ENCODE measurements at places on chromosomes 7 and 10.

GRCh38 chr7:101612885-101613515 lies 16.1 kb downstream of the MYL10 start:
- DNase-seq: no peak

DNA sequence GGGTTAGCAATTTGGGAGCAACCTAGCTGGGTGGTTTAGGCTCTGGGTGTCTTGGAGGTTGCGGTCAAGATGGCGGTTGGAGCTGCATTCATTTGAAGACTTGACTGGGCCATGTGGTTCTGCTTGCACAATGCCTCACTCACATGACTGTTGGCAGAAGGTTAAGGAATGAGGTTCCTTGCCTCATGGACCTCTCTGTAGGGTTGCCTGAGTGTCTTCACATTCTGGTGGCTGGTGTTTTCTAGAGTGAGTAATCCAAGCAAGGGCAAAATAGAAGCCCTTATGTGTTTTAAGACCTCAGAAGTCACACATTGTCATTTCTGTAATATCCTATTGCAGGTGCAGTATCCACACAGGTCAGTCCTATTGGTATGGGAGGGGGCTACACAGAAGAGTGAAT lies 52.0 kb downstream of the CDK14 start:
- no peak for DNase-seq

GRCh38 chr7:134712196-134712595 lies 65.5 kb downstream of the BPGM start:
- DNase-seq: no peak

GRCh38 chr7:138086563-138087270 lies 10.5 kb downstream of the AKR1D1 start:
- no peak for DNase-seq

- DNase-seq: no peak
Observed at GRCh38 chr10:69241575-69241974, 21.4 kb downstream of the HKDC1 start.

DNA sequence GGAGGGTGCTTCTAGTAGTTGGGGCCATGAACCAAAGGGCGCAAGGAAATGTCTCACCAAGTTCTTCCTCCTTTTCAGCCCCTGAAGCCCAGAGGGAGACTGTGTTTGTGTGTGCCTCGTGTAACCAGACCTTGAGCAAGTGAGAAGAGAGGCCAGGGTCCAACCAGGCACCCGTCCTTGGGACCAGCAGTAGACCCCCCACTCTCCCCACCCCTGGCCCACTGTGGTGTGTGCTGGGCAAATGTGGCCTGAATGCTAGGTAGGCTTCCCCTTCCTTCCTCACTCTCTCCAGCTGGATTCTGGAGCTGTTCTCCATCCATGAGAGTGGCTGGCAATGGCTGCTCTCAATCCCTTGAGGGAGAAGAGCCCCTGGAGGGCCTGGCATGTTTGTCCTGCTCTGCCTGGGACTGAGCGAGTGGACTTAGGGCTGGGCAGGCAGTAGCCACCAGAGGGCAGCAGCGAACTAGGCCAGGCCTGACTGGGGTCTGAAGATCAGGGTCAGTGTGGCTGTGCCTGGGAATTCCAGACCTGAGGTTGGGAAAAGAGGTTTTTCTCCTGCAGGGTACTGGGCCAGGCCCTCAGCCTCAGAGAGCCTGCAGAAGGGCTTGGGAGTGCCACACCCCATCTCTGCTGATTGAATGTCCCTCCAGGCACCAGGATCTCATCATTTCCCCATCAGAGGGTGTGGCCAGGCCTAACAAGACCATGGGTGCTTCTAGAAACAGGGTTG lies 12.5 kb downstream of the SFRP5 start:
- peak; percentile 18 for DNase-seq

GRCh38 chr7:76155938-76156337 lies 45.8 kb upstream of the SRRM3 start:
- no peak for DNase-seq

DNA sequence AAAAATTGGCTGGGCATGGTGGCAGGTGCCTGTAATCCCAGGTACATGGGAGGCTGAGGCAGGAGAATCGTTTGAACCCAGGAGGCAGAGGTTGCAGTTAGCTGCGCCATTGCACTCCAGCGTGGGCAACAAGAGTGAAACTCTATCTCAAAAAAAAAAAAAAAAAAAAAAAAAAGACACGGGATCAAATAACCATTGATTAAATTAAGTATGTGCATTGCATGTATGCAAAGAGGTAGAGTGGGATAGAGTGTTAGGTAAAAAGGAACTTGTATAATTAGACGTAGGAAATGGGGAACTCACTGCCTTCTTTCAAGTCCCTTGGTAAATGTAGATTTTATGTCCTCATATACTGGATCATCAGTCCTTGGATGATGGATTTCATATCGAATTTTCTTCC lies 13.1 kb downstream of the VCL start:
- DNase-seq: no peak

GRCh38 chr7:5482020-5482498 lies 58.4 kb upstream of the TNRC18 start:
- no peak for DNase-seq

DNA sequence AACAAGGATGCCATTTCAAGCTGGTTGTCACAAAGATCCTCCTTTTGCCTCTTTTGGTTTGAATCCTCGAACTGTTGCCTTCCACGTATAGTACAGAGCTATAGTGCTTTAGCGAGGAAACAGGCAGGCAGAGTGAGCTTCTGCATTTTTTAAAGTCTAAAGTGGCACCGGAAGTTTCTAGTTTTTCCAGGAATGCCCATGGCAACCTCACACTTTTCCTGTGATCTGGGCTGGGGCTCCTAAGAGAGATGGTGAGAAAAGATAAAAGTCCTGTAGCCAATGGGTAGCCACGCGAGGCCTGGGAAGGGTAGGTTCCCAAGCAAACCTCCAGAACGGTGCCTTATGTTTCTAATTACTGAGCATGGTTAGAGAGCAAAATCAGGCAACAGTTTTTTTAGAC lies 76.7 kb downstream of the CALD1 start:
- no peak for DNase-seq

DNA sequence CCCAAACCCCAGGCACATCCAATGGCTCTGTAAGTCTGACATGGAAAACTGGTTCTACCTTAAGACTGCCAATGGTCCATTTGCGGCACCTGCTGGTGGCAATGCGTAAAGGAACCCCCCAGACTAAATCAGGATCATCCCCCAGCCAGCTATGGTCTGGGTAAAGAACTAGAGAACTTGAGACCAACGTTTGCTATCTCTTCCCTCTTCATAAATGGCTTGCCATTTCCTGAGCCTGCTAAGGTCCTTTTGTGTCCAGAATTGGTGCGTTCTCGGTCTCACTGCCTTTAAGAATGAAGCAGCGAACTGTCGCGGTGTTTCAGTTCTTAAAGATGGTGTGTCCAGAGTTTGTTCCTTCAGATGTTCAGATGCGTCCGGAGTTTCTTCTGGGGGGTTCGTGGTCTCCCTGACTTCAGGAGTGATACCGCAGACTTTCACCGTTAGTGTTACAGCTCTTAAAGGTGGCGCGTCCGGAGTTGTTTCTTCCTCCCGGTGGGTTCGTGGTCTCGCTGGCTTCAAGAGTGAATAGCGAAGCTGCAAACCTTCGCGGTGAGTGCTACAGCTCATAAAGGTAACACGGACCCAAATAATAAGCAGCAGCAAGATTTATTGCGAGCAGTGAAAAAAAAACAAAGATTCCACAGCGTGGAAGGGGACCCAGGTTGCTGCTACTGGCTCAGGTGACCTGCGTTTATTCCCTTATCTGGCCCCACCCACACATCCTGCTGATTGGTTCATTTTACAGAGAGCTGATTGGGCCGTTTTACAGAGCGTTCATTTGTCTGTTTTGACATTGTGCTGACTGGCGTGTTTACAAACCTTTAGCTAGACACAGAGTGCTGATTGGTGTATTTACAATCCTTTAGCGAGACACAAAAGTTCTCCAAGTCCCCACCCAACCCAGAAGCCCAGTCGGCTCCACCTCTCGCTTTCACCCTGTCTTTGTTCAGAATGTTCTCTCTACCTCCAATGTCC lies 95.4 kb downstream of the ELMO1 start:
- peak; percentile 46 for DNase-seq

GRCh38 chr7:139153832-139154231 lies 44.3 kb upstream of the ZC3HAV1 start:
- DNase-seq: no peak

- DNase-seq: no peak
Observed at GRCh38 chr10:125936331-125936730, 40.0 kb downstream of the FANK1 start.

- DNase-seq: no peak
Observed at GRCh38 chr7:16532272-16532671, 5.6 kb downstream of the LRRC72 start.

- DNase-seq: no peak
Observed at GRCh38 chr7:92785923-92786322, 50.5 kb downstream of the CDK6 start.

DNA sequence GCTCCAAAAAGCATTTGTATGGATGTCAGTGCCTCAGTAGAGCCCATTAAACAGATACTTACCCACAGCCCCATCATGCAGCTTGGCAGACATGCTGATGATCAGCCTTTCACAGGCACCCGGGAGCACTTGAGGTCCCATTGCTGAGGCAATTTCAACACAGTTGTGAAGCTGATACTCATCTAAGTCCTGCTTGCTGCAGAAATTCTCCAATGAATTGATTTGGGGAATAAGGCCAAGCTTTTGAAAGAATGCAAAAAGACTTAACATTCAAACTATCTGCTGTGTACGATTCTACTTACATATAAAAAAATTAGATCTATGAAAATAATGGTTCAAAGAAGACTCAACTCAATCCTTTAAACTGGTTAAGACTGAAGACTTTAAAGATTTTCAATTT lies 60.5 kb downstream of the LAMB4 start:
- no peak for DNase-seq

DNA sequence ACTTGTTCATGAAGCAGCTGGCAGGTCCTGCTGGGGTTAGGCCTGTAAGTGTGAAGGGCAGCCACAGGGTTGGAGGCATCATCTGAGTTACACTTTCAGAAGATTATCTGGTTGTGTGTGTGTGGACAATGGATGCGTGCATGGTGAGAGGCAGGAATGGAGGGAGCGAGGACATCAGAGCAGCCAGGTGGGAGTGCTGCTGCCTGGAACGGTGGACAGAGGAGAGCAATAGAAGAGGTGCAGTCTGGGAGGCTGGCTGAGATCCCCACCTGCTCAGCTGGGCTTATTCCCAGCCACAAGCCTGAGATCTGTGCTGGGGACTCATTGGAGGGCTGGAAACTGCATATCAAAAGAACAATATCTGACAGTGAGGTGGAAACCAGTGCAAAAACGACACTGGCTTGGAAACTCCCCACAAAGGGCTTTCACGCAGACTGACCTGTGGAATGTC lies 17.9 kb downstream of the ZNF488 start:
- DNase-seq: no peak

DNA sequence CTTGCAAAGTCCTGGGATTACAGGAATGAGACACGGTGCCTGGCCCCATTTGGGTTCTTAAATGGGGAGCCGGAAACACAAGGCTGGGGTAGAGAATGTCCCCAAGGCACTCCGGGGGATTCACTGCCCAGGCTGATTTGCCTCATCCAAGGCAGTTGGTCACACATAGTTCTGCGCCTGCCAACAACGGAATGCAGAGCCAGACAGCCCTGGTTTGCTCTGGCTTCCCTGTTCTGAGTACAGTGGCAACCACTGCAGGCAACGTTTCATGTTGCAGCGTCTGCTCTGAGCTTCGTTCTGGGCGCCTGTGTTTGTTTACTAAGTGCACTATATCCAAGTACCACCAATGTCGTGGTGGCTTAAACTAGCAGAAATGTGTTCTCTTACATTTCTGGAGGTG lies 61.7 kb upstream of the C1QL3 start:
- DNase-seq: no peak

- no peak for DNase-seq
Observed at GRCh38 chr7:147245274-147245673, 1128.7 kb downstream of the CNTNAP2 start.

- DNase-seq: no peak
Observed at GRCh38 chr7:132977234-132977633, 104.7 kb downstream of the CHCHD3 start.

GRCh38 chr7:135795846-135796570 lies 47.4 kb upstream of the FAM180A start:
- DNase-seq: no peak

- no peak for DNase-seq
Observed at GRCh38 chr10:49653273-49653929, 26.1 kb upstream of the C10orf53 start.

Data from stimulated activated CD4-positive, alpha-beta T cell treated with anti-CD3 and anti-CD28 coated beads, Interleukin-1b, Interleukin-23, amount 100 ng/mL, for 1 hour (primary cell).